ENCODE measurements at places on chromosomes 13 and 19.

- DNase-seq = no peak
These were observed 6.7 kb downstream of the PPP1R37 start for GRCh38 chr19:45099467-45100191.

- no peak for DNase-seq
These were observed 192.5 kb upstream of the PCDH20 start for GRCh38 chr13:61608138-61608537.

DNA sequence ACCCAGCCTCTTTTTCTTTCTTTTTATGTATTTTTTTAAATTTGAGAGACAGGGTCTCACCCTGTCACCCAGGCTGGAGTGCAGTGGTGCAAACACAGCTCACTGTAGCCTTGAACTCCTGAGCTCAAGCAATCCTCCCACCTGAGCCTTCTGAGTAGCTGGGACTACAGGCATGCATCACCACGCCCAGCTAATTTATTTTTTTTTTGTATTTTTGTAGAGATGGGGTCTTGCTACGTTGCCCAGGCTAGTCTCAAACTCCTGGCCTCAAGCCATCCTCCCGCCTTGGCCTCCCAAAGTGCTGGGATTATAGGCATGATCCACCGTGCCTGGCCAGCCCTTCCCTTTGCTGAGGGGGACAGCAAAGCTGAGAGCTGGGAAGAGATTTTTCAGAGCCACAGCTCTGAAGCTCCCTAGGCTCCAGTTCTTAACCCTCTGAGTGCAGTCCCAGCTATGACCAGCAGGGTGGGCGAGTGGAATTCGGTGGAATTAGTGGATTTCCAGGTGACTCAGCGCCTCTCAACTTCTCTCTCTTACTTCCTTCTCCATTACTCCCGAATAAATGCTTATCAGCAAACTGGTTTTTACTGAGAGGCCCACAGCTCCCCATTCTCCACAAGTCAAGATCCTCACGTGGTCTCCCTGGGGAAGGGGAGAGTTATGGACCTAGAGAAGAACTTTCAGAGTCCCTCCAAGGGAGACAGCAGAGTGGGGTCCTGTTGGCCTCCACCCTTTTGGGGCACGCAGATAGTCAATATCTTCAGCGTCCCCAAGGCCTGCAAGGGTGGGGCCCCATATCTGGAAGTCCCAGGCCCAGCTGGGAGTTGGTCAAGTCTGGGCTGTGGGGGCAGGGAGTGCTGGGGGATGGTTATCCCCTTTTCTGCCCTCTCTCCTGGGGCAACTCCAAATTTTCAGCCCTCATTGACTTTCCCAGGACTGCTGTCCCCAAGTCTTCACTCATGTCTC is 1.2 kb downstream of the BLVRB start:
- DNase-seq = no peak

- DNase-seq = no peak
These were observed 967.8 kb downstream of the PCDH9 start for GRCh38 chr13:66262330-66262729.

DNA sequence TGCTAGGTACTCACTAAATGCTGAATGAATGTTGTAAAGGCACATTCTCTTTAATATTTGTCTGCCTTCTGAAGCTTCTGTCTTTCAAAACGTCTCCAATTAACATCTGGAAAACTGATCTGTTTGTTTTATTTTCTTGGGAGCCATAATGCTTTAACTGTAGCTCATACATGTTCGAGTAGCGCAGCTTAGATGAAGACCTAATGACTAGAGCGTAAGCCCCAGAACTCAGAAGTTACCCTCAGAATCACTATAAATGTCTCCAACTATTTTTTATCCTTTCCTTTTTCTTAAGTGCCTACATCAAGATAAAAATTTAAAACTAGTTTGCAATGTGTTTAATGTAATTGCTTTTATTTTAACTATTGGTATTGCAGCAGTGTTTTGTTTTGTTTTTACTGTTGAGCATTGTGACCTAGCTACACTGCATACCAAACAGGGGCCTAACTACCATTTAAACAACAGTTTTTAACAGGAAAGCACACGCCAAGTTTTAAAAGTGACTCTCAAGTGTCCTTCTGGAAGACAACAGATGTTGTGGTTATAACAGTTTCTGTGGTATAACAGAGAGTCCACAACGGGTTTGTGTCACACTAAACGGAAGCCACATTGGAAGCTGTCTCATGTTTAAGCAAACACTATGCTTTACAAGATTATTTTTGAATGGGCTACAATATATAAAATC is 42.0 kb downstream of the MRPL57 start:
- peak; percentile 80 for DNase-seq

DNA sequence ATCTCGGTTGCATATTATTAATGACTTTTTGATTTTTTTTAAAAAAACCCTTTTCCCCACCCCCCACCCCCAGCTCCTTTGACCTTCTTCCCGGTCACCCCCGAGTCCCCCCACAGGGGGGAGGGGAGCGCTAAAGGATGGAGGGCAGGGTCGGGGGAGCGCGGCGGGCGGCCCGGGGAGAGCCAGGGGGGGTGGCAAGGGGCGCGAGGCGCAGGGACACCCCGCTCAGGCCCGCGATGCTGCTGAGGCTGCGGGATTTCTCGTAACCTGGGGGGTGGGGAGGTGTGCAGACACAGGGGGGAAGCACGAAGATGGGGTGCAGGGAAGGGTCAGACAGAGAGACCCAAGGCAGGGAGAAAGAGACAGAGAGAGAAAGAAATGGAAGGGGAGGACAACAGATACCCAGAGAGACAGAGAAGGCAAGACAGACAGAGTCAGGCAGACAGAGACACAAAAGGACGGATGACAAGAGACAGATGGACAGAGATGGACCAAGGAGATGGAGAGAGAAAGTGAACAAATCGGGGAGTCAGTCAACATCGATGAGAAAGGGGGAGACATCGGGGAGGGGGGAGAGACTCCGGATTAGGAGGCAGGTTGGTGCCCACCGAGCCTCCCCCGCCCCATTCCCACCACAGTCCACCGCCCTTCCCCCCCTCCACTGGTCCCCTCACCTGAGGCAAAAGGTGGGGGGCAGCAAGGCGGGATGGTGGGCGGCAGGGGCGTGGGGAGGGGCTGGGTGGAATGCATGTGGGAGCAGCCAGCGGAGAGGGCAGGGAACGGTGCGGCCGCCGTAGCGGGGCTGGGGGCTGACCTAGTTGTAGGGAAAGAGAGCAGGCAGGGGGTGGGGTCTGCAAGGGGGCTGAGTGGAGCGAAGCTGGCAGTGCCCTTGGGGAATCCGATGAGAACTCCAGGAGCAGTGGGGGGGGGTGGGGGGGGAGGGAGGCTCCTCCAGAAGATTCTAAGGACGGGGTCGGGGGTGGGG is 14.2 kb downstream of the KCNC3 start:
- DNase-seq = no peak

DNA sequence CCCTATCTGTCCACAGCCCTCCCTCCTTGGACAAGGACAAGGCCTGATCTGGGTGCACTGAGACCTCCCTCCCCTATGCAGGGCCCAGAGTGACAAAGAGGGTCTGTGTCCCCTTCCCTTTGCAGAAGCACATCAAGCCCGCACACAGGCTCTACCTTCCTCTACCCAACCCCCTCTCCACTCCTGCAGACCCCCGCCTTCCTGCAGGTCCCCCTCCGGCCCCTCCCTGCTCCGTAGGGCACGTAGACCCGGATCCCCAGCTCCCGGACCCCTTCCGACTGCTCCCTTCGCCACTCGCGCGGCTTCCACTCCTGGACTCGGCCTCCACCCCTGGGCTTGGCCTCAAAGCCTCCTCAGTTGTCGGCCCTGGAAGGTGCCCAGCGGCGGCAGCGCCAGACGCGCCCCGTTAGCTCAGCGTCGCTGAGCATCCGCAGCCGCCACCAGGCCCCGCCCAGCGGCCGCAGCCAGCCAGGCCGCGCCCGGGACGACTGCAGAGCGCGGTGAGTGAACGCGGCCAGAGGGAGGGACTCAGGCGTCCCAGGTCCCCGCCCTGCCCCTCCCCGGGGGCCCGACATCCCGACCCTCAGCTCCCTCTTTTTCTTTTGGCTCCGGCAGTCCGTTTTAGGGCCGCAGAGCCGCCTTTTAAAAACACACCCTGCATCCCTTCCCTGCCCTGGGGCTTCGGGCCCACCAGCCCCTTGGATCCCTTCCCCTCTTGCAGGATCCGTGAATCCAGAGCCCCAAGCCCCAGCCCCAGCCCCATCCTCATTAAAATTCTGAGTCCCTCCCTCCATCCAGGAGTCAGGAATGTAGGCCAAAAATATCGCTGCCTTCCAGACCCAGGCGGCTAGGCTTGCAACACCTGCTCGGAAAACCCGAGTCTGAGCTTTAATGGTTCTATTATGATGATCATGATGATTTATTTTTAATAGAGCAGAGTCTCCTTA is 1.5 kb upstream of the MYADM start:
- DNase-seq = no peak

- no peak for DNase-seq
These were observed 315.6 kb downstream of the DLEU7 start for GRCh38 chr13:50527612-50528509.

DNA sequence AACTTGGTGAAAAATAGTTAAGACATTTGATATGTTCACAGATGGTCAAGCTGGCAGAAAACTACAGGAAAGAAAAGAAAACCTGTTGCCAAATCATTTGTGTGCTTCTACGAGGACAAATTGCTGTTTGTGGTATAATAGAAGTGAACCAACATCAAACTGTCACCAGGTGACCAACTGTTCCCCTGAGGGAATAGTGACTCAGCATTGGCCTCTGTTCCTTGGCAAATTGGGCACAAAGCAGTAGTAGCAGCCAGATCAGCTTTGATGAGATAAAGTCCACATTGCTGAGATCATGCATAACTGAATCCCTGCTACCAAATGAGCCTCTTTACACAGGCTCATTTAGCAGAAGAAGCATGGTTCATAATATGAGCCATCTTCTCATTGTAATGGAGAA is 103.5 kb downstream of the POSTN start:
- no peak for DNase-seq

- DNase-seq = no peak
These were observed 25.5 kb upstream of the FBXO17 start for GRCh38 chr19:39001041-39001440.

GRCh38 chr13:32042551-32042950 is 11.0 kb downstream of the FRY start:
- no peak for DNase-seq

DNA sequence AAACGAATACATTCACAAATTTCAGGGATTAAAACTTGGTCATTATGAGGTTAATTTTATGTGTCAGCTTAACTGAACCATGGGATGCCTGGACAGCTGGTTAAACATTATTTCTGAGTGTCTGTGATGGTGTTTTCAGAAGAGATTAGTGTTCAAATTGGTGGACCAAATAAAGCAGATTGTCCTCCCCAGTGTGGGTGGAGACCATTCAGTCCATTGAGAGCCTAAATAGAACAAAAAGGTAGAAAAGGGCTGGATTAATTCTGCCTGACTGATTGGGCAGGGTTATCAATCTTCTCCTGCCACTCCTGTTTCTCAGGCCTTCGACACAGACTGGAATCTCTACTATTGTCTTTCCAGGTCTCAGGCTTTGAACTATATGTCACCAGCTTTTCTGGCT is 203.8 kb upstream of the SLITRK6 start:
- DNase-seq = no peak

DNA sequence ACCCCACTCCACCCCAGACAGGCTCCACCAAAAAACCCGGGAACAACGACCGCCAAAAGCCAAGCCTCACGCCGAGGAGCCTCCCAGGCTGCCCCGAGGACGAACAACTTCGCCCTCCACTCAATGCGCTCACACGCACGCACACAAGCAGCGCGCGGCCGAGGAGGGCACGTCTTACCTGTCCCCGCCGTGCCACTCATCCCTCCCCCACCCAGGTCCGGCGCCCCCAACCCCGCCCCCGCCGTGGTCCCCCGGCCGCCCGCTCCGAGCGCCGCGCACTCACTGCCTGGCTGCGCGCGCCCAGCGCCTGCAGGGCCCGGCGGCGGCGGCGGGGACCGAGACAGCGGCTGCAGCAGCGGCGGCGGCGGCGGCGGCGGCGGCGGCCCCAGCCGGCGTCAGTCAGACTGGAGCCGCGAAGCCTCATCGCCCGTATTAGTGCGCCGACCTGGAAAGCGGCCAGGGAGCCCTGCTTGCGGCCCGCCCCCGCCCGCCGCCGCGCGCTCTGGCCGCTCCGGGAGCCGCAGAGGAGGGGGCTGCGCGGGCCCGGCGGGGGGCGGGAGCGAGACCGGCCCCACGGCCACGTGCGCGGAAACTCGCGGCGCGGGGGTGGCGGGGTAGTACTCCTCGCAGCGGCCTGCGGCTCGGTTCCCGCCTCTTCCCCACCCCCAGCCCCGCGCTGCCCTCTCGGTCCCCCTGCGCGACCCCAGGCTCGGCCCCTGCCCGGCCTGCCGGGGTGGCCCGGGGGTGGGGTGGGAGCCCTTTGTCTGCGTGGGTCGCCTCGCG is at the start of gene SMAD9:
Gene SMAD9, minus strand, starts transcription at position 406 of the 783 bp plus-strand sequence. CDS start 40,549 bp downstream, outside the sequence.
- no peak for DNase-seq

- no peak for DNase-seq
These were observed 367.9 kb downstream of the LIG4 start for GRCh38 chr13:107847406-107847805.

DNA sequence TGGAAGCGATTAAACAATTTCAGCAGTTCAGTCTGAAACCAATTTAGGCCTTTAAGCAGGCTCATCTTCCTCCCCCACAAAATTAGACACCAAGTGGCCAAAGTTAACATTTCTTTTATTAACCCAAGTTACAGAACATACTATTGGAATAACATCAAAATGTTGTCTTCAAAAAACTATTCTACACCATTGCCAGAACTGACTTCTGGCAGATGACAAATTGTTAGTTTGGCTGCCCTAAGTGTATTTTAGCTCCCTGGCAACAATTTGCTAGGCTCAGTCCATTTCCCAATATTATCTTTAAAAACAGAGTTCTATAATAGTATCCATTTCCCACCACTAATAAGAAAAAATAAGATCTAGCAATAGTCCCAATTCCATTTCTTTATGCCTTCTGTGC is 107.8 kb downstream of the SGCG start:
- no peak for DNase-seq

GRCh38 chr19:6687114-6687513 is 17.2 kb upstream of the TNFSF14 start:
- DNase-seq = no peak

GRCh38 chr19:45613926-45614725 is 12.1 kb upstream of the GPR4 start:
- DNase-seq = no peak

Data from SIG-M5 (cell line).